Activated CD8-positive, alpha-beta memory T cell treated with anti-CD3 and anti-CD28 coated beads for 4 hours (primary cell): ENCODE measurements at places on chromosomes 4 and X.

DNA sequence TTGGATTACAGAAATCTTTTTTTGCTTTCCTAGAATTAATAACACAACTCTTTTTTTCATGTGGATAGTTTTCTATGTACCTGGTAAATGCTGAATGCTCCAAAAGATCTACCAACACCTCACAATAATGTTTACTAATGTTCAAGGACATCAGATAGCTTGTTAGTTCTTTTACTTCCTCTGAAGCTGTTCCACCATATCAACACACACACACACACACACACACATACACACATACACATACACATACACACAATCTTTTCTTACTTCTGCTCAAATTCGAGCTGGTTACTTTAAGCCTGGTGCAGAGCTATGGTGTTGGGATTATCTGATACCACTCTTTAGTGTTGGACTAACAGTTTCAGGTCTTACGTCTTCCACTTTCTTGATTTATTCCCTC lies 28.3 kb upstream of the TMPRSS11D start:
- no peak for DNase-seq

DNA sequence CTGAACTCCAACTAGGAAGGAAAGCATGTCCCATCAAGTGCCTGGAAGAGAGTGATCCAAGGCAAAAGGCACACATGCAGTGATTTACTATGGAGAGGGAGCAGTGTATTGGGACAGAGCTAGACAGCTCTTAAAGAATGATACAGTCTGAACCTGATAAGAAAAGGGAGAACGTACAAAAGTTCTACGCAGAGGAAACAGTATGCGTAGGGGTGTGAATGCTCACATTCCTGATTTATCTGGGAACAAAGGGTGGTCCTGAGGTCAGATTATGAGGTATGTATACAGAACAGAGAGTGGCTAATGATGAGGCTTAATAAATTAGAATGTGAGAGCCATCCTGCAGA lies 12.0 kb downstream of the HS3ST1 start:
- DNase-seq = no peak

DNA sequence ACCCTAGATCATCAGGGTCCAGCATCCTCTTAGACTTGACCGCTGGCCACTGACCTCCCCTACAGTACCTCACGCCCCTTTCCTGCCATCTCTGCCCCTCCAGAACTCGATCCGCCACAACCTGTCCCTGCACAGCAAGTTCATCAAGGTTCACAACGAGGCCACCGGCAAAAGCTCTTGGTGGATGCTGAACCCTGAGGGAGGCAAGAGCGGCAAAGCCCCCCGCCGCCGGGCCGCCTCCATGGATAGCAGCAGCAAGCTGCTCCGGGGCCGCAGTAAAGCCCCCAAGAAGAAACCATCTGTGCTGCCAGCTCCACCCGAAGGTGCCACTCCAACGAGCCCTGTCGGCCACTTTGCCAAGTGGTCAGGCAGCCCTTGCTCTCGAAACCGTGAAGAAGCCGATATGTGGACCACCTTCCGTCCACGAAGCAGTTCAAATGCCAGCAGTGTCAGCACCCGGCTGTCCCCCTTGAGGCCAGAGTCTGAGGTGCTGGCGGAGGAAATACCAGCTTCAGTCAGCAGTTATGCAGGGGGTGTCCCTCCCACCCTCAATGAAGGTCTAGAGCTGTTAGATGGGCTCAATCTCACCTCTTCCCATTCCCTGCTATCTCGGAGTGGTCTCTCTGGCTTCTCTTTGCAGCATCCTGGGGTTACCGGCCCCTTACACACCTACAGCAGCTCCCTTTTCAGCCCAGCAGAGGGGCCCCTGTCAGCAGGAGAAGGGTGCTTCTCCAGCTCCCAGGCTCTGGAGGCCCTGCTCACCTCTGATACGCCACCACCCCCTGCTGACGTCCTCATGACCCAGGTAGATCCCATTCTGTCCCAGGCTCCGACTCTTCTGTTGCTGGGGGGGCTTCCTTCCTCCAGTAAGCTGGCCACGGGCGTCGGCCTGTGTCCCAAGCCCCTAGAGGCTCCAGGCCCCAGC lies 5.2 kb downstream of the FOXO4 start:
- DNase-seq = no peak

GRCh38 chrX:40016749-40017148 lies 81.0 kb downstream of the BCOR start:
- no peak for DNase-seq

- no peak for DNase-seq
Observed at GRCh38 chr4:2141022-2141761, 82.1 kb downstream of the NAT8L start.

DNA sequence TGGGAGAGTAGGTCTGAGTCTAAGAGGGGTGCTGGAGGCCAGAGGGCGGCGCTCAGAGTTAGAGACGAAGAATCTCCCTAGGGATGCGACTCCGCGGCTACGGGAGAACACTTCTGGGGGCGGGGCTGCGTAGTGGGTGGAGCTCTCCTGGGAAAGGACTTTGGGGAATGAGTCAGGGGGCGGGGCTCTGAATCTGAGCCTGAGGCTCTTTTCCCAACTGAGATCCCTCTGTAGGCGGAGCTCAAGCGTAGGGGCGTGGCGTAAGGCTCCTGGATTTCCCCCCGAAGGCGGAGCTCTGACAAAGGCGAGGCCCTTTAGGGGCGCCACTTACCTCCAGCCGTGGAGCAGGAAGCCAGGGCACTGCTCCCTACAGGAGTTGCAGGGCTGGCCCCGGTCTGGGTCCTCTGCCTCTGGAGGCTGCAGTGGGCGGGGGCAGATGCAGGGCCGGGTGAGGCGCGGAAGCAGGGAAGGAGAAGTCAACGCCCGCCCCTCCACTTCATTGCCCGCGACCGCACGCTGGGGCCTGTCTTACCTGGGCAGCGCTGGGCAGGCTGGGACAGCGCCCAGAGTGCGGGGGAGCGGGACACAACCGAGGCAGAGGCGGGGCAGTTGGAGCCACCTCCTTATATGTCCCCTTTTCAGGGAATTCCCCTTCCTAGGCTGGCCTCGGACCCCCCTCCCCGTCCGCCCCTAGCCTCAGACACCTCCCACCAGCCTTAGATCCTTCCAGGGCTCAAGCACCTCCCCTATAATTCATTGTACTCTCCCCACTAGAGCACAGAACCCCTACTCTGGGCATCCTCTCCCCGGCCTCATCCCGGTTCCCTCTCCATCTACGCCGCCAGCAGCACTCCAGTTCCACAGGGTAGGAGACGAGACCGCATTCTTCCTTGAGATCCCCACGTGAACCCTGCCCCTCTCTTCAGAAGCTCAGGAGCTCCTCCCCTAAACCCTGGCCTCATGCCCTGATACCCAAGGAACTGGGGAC lies 1.6 kb downstream of the PRICKLE3 start:
- DNase-seq = no peak

DNA sequence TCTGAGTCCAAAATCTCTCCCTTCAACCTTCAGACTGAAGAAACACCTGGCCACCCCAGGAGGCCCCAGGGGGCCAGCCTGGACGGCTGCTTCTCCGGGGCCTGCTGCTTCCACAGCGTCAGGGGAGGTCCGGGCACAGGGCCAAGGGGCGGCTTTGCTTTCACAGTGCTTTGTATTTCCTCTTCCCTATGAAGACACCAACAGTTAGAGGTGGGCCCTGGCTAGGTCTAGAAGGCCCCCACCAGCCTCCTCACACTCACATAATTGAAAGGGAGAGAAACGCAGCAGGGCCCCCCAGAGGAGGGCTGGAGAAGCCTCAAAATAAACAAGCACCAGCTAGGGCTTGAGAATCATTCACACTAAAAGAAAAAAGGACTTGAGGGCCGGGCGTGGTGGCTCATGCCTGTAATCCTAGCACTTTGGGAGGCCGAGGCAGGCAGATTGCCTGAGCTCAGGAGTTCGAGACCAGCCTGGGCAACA lies 17.8 kb downstream of the SCD5 start:
- no peak for DNase-seq

- no peak for DNase-seq
Observed at GRCh38 chrX:103530545-103530944, 11.3 kb upstream of the RAB40A start.

DNA sequence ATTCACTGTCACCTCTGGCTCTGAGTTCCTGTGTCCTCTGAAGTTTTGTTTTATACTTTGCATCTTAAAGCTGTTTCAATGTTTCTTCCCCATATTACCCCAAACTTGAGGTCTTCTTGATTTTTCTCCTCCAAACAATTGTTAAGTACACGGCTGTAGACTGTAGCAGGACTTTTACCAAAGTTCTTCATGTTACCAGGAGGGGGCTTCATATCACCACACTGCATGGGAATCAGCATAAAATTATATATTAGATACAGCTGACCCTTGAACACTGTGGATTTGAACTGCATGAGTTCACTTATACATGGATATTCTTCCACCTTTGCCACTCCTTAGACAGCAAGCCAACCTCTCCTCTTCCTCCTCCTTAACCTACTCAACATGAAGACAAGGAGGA lies 56.6 kb downstream of the SPATA18 start:
- DNase-seq = no peak

GRCh38 chr4:67685532-67685859 lies 15.5 kb downstream of the UBA6 start:
- DNase-seq = no peak

GRCh38 chr4:20386906-20387305 lies 135.2 kb downstream of the SLIT2 start:
- no peak for DNase-seq

DNA sequence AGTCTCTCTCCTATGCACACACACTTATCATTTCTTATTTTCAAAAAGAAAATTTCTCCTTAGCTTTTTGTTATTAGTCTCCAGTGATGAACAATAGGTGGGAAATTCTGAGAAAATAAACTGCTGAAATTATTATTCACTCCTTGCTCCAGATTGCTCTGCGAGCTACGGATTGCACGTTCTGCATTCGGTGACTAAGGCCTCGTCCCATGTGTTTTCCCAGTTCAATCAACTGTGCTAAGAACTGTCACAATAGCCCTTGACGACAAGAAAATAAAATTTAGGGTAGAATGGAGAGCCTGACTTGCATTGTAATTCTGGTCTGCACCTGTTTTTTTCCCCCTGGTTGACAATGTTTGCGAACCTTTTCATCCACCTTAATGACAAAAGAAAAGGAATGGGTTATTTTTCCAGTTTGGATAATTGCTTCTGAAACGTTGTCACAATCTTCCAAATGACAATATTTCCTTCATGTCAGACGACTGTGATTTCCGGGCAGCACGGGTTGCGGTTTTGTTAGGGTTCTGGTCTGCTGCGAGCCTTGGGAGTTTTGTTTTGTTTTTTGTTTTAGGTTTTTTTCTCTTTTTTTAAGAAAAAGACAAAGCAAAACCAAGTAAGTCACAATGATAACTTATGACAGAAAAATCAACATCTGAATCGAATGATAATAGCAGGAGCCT lies 124.5 kb upstream of the NOCT start:
- no peak for DNase-seq

GRCh38 chr4:123916821-123917220 lies 520.2 kb downstream of the SPRY1 start:
- DNase-seq = no peak

- DNase-seq = no peak
Observed at GRCh38 chrX:143437439-143437838, 79.8 kb downstream of the SPANXN3 start.

- DNase-seq = no peak
Observed at GRCh38 chr4:157204634-157205244, 15.8 kb upstream of the GRIA2 start.

GRCh38 chr4:85126991-85127591 lies 160.6 kb upstream of the WDFY3 start:
- DNase-seq = no peak

DNA sequence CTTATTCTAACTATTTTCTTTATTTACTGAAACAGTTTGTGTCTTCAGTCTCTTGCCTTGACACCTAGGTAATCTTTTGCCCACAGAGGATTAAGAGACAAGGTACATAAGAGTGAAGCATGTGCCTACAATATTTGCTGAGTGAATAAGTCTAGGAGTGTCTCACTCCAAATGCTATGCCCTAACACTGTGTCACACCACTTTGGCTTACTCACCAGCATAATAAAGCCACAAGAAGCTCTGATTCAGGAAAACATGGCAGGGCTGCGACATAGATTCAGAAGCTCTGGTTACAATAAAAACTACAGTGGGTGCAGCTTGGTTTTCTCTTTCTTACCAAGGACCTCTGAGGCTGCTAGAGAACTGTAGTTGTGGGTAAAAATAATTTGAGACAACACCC lies 127.1 kb downstream of the RBM46 start:
- no peak for DNase-seq

DNA sequence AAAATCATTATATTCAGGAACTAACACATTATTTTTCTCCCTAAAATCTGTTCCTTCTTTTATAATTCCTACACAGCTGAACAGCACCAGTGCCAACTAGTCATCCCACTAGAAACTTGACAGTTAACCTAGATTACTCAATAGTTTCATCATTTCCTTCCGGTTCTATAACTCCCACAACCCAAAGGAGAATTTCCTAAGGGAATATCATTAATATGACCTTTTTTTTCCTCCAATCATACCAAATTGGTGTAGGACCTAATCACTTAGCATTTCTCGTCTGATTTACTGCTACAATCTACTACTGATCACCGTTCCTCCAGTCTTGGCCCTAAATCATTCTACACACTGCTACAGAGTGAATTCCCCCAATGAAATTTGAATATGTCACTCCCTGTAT lies 45.9 kb downstream of the WDFY3 start:
- DNase-seq = no peak

DNA sequence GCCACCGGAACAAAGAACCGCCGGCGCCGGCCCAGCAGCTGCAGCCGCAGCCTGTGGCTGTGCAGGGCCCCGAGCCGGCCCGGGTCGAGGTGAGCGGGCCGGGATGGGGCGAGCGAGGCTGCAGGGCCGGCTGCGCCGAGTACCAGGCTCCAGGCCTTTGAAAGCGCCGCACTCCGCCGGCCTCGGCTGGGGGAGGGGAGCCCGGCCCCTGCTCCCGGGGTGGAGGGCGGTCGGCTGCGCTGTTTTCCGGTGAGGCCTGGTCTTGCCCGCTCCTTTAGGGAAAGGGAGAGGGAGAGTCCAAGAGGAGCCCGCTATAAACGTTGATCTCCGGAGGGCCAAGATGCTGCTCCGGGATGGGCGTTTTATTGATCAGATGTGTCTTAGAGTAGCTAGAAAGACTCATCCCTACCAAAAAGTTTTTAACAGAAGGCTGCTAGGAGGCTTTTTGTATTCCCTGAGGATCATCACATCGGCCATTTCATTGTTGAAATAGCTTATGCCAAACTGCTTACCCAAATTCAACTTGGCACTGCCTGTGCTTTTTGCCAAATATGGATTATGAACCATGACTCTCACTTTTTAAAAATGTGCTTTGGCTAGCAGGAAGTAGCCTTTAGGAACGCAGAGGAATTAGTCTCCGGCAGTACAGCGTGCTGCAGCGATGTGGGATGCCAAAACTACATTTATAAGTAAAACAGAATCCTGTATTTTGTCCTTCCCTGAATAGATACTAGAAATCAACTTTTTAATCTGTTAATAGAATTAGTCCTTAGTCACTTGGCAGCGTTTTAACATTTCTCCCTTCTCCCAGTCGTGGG lies 760 bp downstream of the TMEM165 start:
- DNase-seq = no peak

DNA sequence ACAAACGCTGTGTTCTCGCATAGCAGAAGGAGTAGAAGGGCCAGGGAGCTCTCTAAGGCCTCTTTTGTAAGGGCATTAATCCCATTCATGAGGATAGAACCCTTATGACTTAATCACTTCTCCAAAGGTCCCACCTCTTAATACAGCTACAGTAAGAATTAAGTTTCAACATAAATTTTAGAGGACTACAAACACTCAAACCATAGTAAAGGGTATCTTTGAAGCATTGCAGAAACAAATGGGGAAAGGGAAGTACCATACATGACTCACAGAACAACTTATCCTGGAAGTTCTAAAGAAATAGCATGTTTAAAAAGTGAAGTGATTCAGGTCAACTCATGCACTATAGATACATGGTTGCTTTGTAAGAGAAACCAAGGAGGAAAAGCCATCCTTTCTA lies 680.8 kb downstream of the RPA4 start:
- no peak for DNase-seq
